ENCODE measurements at places on chromosomes 6 and 20. TPM values are rescaled to one million over a fixed set of nuclear protein-coding genes. Genes with fewer than 3 reads are reported as not detected.

GJA10 gene
- not detected for total RNA-seq

CARMIL1 gene
- total RNA-seq: 3.1 TPM

EXOC2 gene
- 19.8 TPM for total RNA-seq

RTEL1 gene
- total RNA-seq: 5.7 TPM

AKAP12 gene
- 0.31 TPM for total RNA-seq

C6orf141 gene
- total RNA-seq: 0.21 TPM

RTF2 gene
- 49.7 TPM for total RNA-seq

PPARD gene
- 8.1 TPM for total RNA-seq

BANF2 gene
- not detected for total RNA-seq

IMPG1 gene
- total RNA-seq: not detected

TRIM31 gene
- total RNA-seq: 0.10 TPM

HBS1L gene
- total RNA-seq: 177 TPM

NHSL1 gene
- total RNA-seq: 0.63 TPM

REM1 gene
- 0.10 TPM for total RNA-seq

IL17A gene
- total RNA-seq: not detected

Data from mononuclear cell (primary cell).